ENCODE measurements at places on chromosomes 16 and 17. TPM values are rescaled to one million over a fixed set of nuclear protein-coding genes. Genes with fewer than 3 reads are reported as not detected.

SHMT1 gene
- 20.3 TPM for total RNA-seq

- no peak for DNase-seq
Measured at GRCh38 chr17:57559226-57559625, 185.9 kb downstream of the CCDC182 start.

DNA sequence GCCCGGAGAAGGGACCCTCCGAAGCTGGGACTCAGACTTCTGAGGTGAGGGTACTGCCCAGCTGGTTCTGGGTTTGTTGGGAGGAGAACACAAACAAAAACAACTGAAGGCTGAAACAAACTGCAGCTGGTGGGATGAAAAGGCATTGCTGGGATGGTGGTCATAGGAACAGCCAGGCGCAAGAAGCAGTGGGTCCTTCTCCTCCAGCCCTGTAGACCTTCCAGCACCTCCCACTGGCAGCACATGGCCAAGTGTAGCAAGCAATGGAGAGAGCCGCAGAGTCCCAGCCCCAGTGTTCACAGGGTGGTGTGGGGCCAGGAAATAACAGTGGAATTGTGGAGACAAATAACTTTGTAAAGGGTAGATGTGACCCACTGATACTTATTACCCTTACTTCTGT, 48.7 kb upstream of the FOXJ1 start:
- DNase-seq: no peak

DNA sequence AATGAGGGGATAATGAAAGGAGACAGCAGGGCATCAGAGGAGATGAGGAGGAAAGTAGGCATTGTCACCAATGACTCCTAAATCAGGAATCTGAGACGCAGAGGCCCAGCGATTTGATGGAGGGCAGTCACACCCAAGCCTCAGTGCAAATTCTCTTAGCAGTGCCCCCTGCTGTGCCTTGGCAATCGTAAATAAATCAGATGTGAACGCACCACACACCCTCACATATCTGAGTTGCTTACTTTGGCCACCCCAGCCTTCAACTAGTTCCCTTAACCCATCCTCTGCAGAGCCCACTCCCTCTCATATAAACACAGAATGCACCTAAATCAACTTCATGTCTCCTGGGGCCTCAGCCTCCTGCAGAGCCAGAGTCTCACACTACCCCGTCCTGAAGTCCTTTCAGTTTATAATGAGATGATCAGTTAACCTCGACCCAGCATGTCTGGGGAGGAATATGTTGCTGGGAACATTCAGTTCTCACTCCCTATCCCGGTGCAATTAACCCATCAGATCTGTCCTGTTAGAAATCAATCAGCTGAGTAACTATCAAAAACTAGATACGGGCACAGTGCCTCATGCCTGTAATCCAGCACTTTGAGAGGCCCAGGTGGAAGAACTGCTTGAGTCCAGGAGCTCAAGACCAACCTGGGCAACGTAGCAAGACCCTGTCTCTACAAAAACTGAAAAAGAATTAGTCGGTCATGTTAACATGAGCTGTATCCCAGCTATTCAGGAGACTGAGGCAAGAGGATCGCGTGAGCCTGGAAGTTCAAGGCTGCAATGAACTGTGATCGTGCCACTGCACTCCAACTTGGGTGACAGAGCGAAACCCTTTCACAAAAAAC, 78.4 kb downstream of the SLC39A11 start:
- no peak for DNase-seq

- no peak for DNase-seq
Measured at GRCh38 chr17:63528183-63528582, 5.0 kb downstream of the KCNH6 start.

KRTAP4-1 gene
- not detected for total RNA-seq

DNA sequence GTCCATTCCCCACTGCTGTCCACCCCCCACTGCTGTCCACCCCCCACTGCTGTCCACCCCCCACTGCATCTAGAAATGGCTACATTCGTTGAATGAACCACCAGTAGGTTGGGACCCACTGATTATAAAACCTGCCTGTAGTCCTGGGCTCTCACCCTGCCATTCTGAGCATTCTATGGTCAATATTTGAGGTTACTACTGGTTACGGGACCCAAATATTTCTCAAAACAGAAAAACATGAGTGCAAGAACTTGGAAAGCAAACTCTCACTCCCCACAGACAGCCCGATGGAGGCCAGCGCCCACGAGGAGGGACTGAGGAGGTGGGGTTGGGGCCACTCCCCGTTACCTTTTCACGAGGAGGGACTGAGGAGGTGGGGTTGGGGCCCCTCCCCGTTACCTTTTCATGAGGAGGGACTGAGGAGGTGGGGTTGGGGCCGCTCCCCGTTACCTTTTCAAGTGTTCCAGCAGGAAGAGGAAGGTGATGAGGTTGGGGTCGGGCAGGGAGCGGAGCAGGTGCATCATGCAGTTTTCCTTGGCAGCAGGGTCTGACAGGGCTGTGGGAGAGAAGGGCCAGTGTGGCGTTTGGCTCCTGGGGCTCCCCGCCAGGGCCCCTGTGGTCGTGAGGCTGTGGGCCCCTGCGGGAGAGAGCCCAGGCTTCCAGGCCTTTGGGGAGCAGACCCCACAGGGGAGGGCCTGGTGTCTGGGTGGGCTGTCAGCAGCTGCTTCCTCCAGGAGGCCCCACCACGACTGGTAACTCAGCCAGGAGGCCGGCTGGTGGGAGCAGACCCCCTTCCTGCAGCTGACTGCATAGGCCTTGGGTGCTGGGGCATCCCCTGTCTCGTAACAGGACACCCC, 12.5 kb downstream of the TIMM22 start:
- no peak for DNase-seq

CCDC47 gene
- 70.2 TPM for total RNA-seq

GRCh38 chr17:2337544-2338314, 428 bp downstream of the SGSM2 start:
- DNase-seq: peak; percentile 31

DNA sequence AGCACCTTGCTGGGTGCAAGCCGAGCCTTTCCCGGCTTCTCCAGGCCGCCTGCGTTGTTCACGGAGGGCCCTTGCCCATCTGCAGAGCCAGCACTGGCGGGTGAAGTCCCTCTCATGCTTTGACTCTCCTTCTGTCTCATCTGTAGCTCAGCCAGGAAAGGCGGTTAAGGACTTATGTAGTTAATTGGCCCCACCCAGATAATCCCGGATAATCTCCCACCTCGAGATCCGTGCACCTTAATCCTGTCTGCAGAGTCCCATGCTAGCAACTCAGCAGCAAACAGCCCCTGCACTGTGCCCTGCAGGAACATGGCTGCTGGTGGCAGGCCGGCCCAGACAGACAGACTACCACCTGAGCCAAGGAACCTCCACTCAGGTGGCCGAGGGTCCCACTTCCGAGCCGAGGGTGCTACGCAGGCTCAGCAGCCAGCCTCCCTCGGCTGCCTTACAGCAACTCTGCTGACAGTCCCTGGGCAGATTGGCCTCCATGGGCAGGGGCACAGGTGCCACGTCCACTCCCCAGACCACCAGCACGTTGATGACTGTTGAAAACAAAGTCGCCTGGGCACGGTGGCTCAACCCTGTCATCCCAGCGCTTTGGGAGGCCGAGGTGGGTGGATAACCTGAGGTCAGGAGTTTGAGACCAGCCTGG, 16.9 kb downstream of the RAB40C start:
- DNase-seq: no peak

GRCh38 chr16:56649820-56650219, 1.9 kb upstream of the MT1B start:
- DNase-seq: no peak

DNA sequence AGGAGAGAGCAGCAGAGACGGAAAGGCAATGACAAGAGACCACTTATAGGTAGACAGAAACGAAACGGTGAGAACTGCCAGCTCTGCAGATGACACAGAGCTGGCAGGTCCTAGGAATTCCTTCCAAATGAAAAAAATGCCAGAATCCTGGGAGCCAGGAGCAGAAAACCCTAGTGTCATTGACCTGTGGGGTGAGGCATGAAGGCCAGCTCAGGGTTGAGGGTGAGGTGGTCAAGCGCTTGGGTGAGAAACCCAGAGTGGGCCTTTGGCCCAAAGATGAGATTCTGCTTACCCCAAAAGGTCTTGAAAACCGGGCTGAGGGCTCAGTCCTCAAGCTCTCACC, 9.2 kb downstream of the HIC1 start:
- no peak for DNase-seq

DNA sequence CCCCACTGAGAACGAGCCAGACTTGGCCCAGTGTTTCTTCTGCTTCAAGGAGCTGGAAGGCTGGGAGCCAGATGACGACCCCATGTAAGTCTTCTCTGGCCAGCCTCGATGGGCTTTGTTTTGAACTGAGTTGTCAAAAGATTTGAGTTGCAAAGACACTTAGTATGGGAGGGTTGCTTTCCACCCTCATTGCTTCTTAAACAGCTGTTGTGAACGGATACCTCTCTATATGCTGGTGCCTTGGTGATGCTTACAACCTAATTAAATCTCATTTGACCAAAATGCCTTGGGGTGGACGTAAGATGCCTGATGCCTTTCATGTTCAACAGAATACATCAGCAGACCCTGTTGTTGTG, 631 bp downstream of the BIRC5 start:
- no peak for DNase-seq

DNA sequence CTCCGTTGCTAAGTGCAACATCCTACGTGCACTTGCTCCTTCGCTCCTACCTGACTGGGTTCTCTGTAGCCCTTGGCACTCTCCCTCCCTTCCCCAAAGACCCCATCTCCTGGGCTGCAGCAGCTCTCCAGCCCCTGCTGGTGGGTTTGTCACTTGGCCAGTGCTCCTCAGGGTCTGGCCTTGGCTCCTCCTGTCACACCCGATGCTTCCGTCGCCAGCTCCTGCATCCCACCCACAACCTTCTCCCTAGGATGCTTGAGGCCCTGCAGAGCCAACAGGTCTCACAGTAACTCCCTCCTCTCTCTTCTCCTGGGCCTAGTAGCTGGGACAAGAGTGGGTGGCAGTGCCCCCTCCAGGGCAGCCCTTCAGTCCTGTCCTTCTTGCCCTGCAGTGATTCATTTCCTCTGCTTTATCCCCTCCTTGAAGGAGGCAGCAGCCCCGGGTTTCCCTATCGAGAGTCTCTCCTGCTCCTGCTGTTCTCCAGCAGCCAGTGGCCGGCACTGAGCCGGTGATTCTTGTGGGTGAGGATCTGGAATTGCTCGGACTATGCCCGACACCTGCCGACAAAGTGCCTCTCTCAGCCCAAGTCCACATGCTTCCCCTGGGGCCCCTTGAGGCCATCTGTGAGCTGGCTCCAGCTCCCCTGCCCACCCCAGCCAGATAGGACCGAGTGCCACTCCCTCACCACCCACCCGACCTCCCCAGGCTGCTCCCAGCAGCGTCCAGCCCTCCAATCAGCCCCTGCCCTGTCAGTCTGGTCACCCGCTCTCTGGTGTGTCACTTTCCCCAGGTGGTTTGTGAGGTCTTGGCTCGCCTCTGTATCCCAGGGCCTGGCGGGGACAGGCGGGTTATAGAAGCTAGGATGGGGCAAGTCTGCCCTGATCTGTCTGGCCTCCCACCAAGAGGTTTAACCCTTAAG, 3.8 kb downstream of the LITAFD start:
- DNase-seq: peak; percentile 24

LGALS9 gene
- 0.90 TPM for total RNA-seq

DNA sequence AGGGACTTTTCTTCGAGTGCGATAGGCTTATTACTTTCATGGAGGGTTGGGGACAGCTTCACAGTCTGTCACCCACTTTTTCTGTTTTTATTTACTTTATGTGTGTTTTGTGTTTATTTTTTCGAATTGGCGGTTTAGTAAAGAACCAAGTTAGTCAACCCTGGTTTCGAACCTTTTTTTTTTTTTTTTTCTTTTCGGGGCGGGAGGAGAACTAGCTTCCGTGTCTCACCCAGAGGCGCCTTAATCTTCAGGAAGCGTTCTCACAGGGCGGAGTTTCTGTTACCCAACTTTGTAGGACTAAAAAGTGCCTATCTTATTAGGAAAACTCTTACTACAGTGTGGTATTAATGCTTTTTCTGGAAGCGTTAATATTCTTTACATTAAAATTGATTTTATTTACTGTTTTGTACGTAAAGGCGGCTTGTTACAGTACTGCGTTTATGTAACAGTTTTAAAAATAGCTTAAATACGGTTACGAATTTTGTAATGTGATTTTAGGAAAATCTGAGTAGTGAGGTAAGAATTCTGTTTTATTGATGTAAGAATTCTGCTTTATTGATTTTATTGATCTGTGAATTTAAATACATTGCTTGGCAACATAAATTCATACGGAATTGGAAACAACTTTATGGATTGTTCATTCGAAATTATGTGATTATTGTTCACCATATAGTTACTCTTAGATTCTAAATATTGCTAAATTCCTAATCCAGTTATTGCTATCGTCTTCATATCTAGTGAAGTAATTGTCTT, 885 bp downstream of the ZNF207 start:
- peak; percentile 82 for DNase-seq

DNA sequence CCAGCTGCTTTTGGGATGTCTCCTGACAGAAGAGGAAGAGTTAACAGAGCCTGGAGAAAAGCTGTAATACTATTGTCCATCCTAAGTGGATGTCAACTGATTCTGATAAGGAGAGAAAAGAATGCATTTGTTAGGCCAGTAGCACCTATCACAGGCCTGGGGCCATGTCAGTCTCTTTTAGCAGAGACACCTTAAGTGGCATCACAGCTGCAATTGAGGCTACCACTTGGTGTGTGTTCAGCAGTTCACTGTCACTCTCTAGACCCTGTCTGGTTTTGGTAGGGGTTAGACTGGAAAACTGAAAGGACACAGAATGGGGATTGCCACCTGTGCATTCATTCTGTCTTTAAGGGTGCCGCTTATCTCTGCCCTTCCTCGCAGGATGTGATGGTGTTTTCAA, 42.0 kb downstream of the PSMD12 start:
- DNase-seq: no peak

GRCh38 chr16:85276721-85277120, 164.4 kb upstream of the CIBAR2 start:
- DNase-seq: no peak

DNA sequence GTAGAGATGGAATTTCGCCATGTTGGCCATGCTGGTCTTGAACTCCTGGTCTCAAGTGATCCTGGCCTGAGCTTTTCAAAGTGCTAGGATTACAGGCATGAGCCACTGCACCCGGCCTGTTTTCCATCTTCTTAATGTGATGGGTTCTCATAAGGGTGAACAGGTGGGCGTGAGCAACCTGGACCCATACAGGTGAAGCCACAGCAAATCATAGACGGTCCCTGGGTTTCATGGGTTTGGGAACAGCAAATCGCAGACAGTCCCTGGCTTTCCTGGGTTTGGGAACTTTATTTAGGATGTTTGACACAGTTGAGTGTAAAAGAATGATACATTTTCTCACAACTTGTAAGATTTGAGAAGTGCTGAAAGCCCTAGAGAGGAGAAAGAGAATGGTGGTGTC, 12.9 kb upstream of the MEIOB start:
- no peak for DNase-seq

- DNase-seq: no peak
Measured at GRCh38 chr17:49949634-49950033, 19.4 kb upstream of the DLX4 start.

CD19 gene
- not detected for total RNA-seq

AURKB gene
- 31.8 TPM for total RNA-seq

ITGAD gene
- not detected for total RNA-seq

ZPBP2 gene
- not detected for total RNA-seq

- DNase-seq: no peak
Measured at GRCh38 chr16:30668393-30668792, 10.2 kb downstream of the FBRS start.

Measured in fibroblast of the aortic adventitia (primary cell).